ENCODE measurements at places on chromosomes 1 and 21. TPM values are rescaled to one million over a fixed set of nuclear protein-coding genes. Genes with fewer than 3 reads are reported as not detected.

DNA sequence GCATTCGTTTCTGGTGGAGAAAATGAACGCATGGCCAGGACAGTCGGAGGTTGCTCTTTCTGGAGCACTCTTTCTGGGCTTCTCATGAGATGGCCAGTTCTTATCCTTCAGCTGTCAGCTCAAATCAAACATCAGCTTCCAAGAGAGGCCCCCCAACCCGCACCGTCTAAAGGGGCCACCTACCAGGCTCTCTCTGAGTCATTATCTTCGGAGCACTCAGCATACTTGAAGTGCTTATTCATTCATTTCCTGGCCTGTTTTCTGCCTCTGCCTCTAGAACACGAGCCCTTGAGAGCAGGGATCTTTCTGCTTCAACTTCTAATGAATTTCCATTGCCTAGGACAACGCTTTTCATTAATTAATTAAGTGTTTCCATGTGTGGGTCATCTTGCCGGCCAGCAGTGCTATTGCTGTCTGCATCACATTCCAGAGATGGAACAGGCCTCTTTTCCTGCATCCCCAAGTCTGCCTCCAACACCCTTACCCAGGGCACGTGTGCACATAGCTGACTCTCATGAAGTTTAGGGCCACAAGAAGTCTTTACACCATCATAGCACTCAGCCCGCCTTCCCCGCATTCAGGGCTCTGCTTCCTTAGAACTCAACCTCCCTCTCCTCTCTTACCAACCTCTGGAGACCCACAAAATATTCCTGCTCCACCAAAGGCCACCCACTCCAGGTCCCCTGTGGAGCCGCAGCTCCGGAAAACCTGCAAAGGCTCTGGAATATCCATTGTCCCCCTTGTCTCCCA is 52.1 kb upstream of the LAPTM5 start:
- DNase-seq = peak; percentile 36

The EXOSC10 gene
- total RNA-seq = 50.1 TPM

DNA sequence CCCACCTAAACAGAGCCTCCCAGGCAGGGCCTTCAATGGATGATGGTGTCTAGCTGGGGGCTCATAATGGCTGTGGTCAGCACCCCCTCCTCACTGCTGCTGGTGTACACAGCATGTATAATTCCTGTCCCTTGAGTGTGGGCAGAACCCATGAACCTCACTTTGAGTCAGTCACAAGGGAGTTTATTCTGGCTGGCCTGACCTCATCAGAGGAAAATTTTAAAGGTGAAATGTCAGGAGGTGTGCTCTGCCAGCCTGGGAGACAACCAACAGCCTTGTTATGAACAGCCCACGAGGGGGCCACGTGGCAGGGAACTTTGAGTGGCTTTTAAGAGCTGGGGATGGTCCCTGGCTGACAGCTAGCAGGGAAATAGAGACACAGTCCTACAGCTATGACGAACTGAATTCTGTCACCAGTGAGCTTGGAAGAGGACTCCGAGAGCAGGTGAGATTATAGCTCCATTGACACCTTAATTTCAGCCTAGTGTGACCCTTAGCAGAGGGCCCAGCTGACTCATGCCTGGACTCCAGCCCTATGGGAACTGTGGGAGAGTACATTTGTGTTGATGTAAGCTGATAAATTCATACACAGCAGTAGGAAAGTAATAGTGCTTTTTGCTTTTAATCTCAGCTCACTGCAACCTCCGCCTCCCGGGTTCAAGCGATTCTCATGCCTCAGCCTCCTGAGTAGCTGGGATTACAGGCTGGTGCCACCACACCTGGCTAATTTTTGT is 73.5 kb upstream of the RUNX3 start:
- DNase-seq = no peak

GRCh38 chr21:42117967-42118780 is 47.1 kb downstream of the UMODL1 start:
- DNase-seq = no peak

- no peak for DNase-seq
These were observed 580 bp downstream of the DVL1 start for GRCh38 chr1:1348420-1349255.

- DNase-seq = no peak
These were observed 23.7 kb downstream of the SNX27 start for GRCh38 chr1:151635479-151636072.

The TFF2 gene
- not detected for total RNA-seq

Measured in hematopoietic multipotent progenitor cell (in vitro differentiated cells).